Mucosa of descending colon (tissue), 3 donors: ENCODE measurements at places on chromosomes 5 and 9. TPM values are rescaled to one million over a fixed set of nuclear protein-coding genes. Genes with fewer than 3 reads are reported as not detected.

Gene KIF20A
- 2.8 TPM for total RNA-seq

Gene RETREG1
- 55.8 TPM for total RNA-seq

Gene FGFR4
- total RNA-seq = 25.3 TPM

Gene PCDHB11
- total RNA-seq = 5.8 TPM

Gene CDX1
- total RNA-seq = 140 TPM
